LHCN-M2 (cell line): ENCODE measurements at places on chromosomes 16 and 17. TPM values are rescaled to one million over a fixed set of nuclear protein-coding genes. Genes with fewer than 3 reads are reported as not detected.

- no peak for DNase-seq
These were observed 82.8 kb downstream of the SNX29 start for GRCh38 chr16:12059216-12059769.

- no peak for DNase-seq
These were observed 70.2 kb downstream of the IRF8 start for GRCh38 chr16:85969159-85969558.

GRCh38 chr16:15976225-15976812 is 26.9 kb downstream of the ABCC1 start:
- no peak for DNase-seq

- no peak for DNase-seq
These were observed 6.7 kb upstream of the RPL38 start for GRCh38 chr17:74196541-74197317.

DNA sequence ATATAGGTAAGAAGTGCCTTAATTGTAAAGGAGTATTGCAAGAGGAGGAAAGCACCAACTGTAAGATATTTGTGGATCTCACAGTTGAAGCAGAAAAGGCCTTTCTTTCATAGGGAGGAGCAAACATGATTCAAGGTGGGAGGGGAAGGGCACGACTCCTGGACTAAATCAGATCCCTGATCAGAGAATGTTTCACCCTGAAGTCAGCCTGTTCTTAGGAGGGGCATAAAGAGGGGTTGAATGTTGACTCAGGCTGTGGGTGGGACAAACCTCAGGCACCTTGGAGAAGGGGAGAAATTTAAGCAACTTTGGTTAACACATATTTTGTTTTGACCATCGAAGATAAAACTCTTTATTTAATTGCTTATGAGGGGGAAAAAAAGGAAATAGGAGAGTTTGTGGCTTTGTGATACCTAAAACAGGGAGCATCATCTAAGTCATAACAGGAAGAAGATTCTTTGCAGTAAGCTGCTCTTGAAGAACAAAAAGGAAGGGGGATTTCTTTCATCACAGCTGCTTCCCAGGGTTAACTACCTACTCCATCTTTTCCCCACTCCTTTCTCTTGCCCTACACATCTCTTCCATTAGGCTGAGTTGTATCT is 158.6 kb upstream of the ZNF267 start:
- DNase-seq: no peak

GRCh38 chr17:36602030-36602748 is 806 bp downstream of the MRM1 start:
- peak; percentile 5 for DNase-seq

DNA sequence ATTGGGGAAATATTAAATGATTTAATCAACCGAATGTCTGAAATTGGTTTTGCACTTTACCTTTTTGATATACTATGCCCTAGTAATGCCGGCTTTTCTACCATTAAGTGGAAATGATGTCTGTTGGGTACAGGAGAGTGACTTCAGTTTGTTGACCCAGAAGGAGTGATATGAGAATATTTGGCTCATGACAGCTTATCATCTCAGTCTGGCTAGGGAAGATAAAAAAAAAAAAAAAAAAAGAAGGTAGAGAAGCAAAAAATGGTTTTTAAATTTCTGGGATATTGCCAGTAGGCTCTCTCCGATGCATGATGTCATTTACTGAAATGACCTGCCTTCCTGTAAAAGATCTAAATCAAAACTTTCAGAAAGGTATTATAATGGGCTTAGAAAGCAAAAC is 69.0 kb downstream of the CNTNAP4 start:
- no peak for DNase-seq

DNA sequence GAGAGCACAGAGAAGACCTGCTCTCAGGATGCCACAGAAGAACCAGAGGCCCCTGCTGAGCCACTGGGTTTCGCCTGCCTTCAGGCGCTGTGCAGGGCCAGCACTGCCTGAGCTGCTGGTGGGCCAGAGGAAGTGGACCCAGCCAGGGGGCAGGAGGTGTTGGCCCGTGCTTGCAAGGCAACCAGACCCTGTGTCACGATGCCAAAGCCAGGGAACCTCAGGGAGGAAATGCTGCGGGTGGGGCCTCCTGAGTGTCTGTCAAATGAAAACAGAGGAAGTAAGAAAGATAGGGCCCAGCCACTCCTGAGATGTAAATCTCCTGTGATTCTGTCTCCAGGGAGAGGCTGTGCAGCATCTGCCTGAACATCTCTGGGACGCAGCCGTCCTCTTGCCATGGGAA is 58.1 kb upstream of the ADORA2B start:
- no peak for DNase-seq

GRCh38 chr17:42922294-42922693 is 21.7 kb downstream of the G6PC1 start:
- DNase-seq: no peak

GRCh38 chr16:50644245-50644644 is 36.9 kb downstream of the SNX20 start:
- no peak for DNase-seq

- DNase-seq: no peak
These were observed 30.2 kb upstream of the CPPED1 start for GRCh38 chr16:12833926-12834325.

DNA sequence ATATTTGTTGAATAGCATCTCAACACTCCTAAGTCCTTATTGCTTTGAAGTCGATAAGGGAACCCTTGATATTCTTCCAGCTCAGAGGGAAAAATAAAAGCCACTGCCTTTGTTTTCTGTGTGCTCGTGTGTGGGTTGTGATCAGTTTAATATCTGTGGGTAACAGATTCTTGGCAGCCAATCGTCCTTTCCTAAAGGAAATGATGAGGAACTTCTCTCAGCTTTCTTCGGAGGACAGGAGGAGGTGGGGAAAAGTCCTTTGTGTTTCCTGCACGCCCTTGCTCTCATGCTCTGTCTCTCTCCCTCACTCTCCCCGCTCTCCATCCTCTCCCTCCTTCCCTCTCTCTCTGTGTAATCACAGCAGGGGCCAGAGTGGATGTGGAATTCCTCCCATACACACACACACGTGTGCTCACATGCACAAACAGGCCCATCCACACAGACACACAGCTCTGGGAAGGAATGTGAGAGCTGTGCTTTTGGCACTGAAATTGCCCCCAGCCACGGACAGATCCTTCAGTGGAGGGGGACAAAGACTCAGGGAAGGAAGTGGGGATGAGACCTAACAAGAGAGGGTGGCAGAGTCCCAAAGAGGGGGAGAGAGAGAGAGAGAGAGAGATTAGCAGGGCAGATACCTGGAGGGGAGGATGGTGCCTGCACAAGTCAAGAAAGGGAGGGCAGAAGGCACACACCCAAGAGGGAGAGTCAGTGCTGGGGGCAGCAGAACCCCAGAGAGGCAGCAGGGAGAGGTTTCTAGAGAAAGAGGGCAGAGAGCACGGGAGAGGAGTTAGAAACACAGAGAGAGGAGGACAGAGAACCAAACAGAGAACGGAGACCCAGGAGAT is 83.5 kb upstream of the PLCG2 start:
- peak; percentile 6 for DNase-seq

DNA sequence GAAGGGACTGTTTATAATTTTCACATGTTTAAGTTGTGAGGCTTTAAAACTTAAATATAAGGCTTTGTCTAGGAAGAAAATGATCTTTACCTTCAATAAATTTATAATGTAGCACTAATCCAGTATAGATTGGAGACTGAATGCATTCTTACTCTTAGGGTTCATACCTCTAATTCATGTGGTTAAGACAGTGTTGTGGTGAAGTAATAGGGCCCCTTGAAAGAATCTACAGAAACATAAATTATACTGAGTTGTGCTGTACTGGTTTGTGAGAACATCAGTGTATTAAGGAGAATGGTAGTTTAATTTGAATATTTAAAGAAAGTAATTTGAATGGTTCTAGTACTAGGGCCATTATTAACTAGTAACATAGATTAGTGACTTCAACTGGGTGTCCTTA is 13.7 kb downstream of the HAPSTR1 start:
- DNase-seq: no peak

GRCh38 chr17:83136931-83137330 is 57.5 kb downstream of the METRNL start:
- DNase-seq: no peak

GRCh38 chr17:48997103-48997826 is at the start of gene IGF2BP1:
Gene IGF2BP1, plus strand, starts transcription at chr17:48997385. Its CDS starts 361 bp downstream, at chr17:48997746.
- DNase-seq: peak; percentile 69

GRCh38 chr17:18025945-18026776 is 12.8 kb downstream of the ATPAF2 start:
- DNase-seq: peak; percentile 80

GRCh38 chr17:66221755-66222530 is 7.3 kb downstream of the APOH start:
- DNase-seq: no peak

DNA sequence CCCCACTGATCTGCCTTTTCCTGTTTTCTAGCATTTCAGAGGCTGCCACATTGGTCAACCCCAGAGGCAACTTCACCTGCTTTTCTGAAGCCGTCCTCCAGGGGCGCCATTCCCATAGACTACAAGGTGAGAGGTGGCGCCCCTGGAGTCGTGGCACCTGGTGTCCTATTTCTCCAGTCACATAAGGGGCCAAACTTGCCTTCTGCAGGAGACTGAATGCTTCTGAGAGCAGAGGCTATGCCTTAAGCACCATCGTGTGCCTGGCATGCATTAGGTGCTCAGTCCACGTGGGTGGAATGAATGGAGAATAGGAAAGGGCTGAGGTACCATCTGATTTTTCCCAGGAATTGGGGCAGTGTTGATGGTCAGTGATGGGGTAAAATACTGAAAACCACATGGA is 164.8 kb downstream of the HAPSTR1 start:
- no peak for DNase-seq

The CCL3 gene
- not detected in 2 replicates for total RNA-seq

The RNF222 gene
- not detected in 2 replicates for total RNA-seq

The SOST gene
- total RNA-seq: not detected in 2 replicates

The ITGAD gene
- total RNA-seq: not detected in 2 replicates

The CD7 gene
- 0.92 and 1.6 TPM in 2 replicates for total RNA-seq

The SEC14L5 gene
- not detected in 2 replicates for total RNA-seq

The CES5A gene
- total RNA-seq: not detected in 2 replicates

The CEP20 gene
- total RNA-seq: 69.6 and 94.3 TPM in 2 replicates

The ADAM11 gene
- 0.26 and 0.40 TPM in 2 replicates for total RNA-seq

The SGSM2 gene
- total RNA-seq: 33.0 and 36.1 TPM in 2 replicates

The KRT20 gene
- not detected in 2 replicates for total RNA-seq

The PNMT gene
- 0.17 TPM in 1 of 2 replicates, not detected in the other for total RNA-seq

The TAT gene
- not detected in 2 replicates for total RNA-seq

The ITGB3 gene
- total RNA-seq: 3.8 and 4.5 TPM in 2 replicates
